CD8-positive, alpha-beta memory T cell (primary cell): ENCODE measurements at places on chromosomes 7 and 10.

GRCh38 chr7:34486371-34486770 is 171.6 kb upstream of the NPSR1 start:
- no peak for DNase-seq

DNA sequence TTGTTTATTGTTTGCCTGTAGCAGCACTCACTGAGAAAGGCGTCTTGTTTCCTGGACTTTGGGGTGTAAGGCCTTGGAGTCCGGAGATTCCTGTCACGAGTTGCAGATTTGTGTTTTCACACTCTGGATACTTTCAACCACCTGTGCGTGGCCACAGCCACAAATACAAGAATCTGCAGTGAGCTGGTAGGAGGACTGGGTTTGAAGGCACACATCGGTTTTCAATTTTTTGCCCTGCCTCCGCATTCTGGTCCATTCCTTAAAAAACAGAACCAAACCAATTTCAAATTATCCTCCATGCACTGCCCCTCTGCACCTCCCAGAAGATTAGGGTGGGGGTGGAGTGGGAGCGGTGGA is 619 bp downstream of the EXOC4 start:
- DNase-seq: no peak

- no peak for DNase-seq
Measured at GRCh38 chr10:16439295-16439694, 2.5 kb downstream of the PTER start.

DNA sequence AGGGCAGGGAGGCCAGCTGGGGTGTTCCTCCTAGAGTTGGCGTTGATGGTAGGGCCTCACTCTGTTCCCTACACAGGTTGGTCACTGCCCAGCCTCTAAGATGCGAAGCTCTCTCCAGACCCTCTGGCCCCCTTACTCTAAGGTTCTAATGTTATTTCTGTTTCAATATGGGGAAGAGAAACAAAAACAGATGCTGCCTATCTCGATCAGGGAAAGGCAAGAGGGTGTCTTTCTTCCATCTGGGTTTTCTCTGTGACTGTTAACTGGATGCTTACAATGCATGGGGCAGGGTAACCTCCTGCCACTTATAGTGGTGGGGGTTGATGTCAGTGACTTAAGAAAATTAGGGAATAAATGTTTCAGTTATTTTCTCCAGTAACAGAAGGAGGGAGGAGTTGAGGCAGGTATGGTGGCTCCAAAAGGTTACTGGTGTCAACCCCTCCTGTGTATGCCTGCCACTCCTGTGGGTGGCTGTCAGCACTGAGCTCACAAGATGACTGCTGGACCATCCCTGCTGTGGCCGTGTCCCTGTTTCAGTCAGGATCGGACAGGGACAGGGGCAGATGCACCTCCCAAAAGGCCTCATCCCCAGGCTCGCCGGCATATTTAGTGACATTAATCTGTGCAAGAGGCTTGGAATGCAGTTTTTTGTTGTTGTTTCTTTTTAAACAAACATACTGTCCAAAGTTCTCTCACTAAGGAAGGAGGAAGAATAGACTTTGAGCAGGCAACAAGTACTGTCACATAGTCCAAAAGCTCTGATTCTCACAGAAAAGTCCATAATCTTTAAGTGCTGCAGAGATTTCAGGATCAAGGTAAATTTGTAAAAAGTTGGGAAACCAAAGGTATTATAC is 39.6 kb upstream of the SYPL1 start:
- no peak for DNase-seq

DNA sequence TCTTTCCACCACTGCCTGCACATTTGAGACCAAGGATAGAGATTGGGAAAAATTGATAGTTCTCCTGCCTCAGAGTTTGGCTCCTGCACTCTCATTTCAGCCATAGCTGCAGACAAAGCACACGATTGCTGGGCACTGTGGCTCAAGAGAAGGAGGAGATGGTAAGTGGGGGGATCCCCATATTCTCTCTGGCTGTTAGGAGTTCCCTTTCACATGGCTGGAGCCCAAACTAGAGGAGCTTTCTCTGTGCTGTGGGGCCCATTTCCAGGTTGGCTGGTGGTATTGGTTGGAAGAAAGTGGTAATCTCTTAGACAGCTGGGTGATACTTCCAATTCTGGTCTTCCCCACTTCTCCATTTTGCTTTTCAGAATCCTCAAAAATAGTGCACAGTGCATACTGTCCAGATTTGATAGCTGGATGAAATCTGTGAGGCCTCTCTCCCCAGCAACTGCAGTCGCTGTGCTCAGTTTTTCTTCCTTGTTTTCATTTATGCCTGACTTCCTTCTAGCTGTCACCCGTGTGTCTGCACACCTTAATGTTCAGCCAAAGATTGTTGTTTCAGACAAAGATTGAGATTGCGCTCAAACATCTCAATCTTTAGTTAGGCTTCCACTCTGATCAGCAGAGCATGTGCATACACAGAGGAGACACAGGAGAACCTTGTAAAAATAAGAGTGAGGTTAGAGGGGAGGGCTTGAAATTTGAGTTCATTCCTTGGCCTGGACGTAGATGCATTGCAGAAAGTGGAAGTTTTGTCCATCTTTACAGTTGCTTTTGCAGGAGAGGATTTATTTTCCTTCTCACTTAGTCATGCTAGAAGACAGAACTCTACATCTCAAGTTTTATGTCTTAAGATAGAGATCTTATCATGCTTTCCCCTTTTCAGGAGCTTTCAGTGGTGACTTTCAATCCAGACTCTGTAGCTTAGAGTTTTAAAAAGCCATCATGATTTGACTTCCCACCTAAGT is 28.6 kb downstream of the RABGEF1 start:
- no peak for DNase-seq

GRCh38 chr7:3754493-3755341 is 453.7 kb downstream of the SDK1 start:
- no peak for DNase-seq
